Right hindlimb (tissue), 1 donor: ENCODE measurements at places on chromosomes 12 and 14.
A peak's percentile ranks its signal among the peaks of the same experiment; 100 is the strongest.

GRCh38 chr14:22979748-22980392, 2.5 kb downstream of the AJUBA start:
- DNase-seq: no peak

DNA sequence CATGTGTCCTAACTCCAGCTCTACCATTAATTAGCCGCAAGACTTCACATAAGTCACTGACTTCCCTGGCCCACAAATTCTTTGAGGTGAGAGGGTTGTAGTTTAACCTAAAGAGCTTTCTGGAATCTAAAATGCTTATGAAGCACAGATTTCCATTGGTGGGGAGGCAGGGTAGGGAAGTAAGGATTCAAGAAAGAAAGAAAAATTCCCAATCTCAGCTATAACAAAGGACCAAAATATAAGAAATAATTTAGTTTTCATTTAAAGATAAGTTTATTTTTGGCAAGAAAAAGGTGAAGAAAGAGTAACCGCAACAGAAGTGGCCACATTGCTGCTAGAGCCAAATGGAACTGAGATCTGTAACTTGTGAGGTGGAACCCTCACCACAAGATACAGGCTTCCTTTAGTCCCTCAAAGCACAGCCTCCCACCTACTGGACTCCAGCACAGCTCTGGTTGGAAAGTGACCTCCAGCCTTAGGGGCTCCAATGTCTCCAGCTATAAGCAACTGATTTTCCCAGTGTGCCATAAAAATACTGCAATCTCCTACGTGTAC, 23.6 kb downstream of the DAD1 start:
- DNase-seq: no peak

DNA sequence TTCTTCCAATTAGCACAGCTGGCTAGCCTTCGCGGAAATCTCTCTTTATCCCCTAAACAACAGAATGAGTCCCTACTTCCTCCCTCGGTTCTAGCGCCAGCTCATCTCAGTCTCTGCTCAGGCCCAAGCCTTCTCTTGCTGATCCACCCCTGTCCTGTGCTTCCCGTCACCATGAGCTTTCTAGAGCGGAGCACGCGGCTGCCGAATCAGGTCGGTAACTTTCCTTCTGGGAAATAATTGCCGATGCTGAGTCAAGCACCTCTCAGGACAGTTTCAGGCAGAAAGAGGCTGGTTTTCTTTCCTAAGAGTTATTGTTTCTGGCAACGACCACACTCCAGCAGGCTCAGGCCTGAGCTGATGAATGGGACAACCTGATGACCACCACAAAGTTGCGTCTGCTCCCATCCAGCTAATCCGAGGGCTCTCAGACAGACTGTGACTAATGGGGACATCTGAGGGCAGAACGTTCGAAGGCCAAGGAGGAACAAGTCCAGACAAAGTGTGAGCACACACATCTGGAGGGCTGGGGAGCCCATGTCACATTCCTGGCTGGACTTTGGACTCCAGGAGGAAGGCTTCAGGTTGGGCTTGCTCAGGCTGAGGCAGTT, 13.6 kb upstream of the GPR68 start:
- peak; percentile 41 for DNase-seq

GRCh38 chr14:62247266-62247665, 485.0 kb downstream of the SNAPC1 start:
- peak; percentile 30 for DNase-seq

GRCh38 chr12:28036940-28037339, 64.4 kb upstream of the PTHLH start:
- no peak for DNase-seq

DNA sequence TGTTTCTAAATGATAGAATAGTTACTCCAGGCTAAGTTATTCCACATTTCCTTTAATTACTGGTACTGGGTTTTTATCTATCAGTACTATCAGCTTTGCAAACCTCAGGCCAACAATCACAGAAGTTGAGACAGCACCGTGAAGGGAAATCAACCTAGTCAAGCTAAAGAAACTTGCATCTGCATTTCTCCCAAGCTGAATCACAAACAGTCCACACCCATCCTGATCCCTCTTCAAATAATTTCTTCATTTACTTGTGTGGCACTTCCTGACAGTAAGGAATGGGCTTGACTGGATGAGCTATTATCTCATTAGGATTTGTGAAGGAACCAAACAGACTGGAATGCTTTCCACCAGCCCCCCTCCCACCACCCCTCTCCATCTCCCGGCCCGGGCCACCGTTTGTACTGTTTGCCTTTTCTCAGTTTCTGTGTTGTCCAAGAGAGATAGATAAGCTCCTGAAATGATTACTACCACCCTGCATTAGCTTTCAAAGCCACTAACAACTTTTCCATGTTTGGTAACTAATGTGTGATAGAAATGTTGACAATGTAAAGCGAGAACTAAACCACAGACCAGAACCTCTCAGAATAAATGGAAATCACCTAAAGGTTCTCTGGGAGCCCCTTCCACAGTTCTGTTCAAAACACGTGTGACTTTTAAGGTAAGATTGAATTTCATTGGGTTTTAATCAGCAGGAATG, 236.3 kb downstream of the SLC25A21 start:
- no peak for DNase-seq

DNA sequence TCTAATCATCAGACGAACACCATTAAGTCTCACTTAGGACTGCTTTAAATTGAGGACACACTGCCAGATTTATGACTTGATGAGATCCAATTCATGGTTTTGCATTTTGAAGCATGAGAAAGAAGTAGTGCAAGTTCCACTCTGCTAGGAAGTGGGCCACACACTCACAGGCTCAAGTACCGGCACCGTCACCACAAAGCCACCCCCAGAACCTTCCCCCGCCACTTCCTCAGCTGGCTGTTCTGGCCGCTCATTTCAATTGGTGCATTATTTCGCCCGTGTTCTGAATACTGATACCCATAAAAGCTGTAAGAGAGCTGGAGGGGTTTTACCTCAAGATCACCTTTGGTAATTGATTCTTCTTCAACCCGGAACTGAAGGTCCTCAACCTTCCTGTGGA, 70.1 kb downstream of the CLIP1 start:
- DNase-seq: no peak

GRCh38 chr12:75269209-75269608, 59.6 kb upstream of the KCNC2 start:
- DNase-seq: no peak

DNA sequence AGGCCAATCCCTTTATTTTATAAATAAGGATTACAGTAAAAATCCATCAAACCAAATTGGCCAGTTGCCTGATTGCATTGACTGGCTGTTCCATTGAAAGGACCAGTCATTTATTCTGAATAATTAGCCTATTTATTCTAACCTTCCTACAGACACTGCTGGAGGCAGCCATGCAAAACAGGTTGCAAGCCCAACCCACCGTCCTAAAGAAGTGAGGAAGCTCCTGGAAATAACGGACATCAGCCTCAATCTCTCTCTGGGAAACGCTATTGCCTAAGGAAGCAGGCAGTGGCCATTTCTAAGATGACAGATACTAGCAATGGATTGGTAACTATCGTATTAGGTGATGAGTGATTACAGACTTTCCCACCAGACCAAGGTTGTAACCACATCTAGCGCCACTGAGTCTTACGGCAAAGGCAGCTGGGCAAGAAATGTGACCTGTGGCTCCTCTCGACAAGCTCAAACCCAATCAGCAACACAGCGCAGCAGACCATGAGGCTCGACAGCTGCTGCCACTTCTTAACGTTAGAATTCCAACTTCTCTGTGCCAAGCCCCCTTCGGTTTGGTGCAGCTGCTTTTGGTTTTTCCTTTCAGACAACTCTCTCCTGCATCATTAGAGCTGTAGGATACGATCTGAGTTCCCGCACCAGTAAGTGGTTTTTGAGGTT, 134.2 kb downstream of the KCNK10 start:
- peak; percentile 54 for DNase-seq

DNA sequence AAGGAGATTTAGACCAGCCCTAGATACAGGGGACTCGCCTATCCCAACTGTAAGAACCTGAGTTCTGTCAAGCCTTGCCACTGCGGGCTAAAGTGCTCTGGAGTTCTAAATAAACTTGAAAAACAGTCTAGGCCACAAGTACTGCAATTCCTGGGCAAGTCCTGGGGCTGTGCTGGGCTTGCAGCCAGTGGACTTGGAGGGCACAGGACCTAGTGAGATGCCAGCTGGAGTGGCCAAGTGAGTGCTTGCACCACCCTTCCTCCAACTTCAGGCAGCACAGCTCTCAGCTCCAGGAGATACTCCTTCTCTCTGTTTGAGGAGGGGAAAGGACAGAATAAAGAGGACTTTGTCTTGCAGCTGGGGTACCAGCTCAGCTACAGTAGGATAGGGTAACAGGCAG, 307.6 kb upstream of the FBXO33 start:
- no peak for DNase-seq

GRCh38 chr14:46769292-46769691, 117.7 kb upstream of the RPL10L start:
- no peak for DNase-seq

DNA sequence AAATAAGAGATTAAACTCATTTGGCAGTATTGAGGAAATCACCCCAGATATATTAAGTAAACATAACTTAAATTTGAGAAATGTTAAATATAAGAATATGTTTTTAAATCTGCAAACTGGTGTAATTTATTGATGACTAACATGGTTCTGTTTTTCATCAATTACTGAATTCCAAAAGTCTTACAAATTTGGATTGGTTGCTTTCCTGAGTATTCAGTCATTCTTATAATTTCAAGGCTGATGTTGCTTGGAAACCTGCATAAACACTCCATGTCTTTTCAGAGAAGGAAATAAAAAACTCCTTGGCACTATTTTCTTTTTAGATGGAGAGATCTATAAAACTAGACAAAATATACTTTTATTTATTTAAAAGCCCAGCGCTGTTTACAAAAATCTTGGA, 71.7 kb downstream of the NOVA1 start:
- DNase-seq: no peak

DNA sequence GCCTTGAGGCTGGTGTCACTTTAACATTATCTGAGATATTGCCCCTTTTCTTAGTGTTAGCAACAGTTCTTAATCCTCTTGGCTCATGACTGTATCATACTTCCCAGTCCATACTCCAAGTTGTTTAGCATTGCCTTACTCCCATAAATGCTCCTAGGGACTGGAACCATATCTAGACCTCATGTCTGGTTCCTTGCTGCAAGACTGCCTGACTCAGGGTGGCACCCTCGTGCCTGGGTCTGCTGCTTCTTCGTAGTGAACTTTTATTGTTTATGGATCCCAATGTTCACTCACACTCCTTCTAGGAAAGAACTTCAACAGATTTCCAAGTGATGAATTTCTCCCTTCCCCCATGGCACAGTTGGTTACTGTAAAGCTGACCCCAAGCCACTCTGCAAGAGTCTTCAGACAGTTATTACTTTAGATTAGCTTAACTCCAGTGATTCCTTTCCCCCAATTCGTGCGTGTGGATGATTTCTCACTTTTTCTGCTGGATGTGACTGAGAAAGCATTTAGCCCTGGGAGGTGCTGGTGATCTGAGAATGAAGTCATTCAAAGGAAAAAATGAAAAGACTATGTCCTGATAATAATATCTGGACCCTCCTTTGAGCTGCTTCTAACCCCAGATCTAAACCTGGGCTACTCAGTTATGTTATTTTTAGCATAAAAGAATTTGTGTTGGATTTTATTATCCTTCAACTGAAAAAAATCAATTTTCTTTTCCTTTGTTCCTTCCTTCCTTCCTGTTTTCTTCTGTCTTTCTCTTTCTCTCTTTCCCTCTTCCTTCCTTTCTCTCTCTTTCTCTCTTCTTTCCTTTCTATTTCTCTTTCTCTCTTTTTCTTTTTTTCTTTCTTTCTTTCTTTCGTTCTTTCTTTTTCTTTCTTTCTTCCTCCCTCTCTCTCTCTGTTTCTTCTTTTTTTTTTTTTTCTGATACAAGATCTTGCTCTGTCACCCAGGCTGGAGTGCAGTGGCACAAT, 47.5 kb upstream of the PPP1R12A start:
- DNase-seq: no peak

- DNase-seq: no peak
Observed at GRCh38 chr12:70754330-70754741, 117.1 kb upstream of the PTPRB start.

- DNase-seq: peak; percentile 31
Observed at GRCh38 chr14:38208618-38209562, 1.2 kb downstream of the SSTR1 start.

DNA sequence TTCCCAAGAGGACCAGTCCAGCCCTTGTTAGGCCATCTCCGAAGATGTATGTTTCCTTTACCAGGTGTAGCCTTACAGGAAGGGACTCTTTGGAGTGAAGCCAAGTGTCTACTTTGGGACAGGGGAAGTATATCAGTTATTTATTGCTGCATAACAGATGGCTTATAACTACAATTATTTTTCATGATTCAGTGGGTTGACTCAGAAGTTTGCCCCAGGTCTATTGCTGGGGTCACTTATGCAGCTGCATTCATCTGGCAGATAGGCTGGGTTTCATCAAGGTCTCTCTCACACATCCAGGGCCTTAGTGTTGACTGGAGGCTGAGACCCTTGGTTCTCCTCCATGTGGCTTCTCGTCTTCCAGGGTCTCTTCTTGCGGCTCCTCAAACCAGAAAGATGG, 170.1 kb downstream of the NRXN3 start:
- no peak for DNase-seq

DNA sequence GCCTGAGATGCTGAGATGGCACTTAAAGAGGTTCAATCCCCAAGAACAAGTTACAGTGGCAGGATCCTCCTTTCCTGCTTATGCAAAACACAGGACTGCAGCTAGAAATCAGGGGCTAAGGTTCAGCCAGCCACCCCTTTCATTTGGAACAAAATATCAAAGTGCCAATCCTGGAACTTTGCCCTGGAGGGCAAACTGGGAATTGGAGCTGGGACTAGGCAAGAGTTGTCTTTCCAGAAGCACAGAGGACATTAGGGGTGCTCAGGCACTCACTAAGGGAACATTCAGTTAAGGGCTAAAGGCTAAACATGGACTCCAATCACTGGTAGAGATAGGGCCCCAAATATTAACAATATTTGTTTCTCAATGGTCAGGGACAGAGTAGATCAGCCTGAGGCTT, 237.2 kb downstream of the EMP1 start:
- DNase-seq: no peak

GRCh38 chr14:76131071-76131965, 20.4 kb upstream of the GPATCH2L start:
- DNase-seq: no peak

- DNase-seq: no peak
Observed at GRCh38 chr14:100644784-100645183, 57.6 kb upstream of the BEGAIN start.

- DNase-seq: no peak
Observed at GRCh38 chr14:24542346-24542936, 33.6 kb downstream of the CTSG start.

GRCh38 chr12:16348435-16349130, 1.1 kb downstream of the MGST1 start:
- DNase-seq: no peak

DNA sequence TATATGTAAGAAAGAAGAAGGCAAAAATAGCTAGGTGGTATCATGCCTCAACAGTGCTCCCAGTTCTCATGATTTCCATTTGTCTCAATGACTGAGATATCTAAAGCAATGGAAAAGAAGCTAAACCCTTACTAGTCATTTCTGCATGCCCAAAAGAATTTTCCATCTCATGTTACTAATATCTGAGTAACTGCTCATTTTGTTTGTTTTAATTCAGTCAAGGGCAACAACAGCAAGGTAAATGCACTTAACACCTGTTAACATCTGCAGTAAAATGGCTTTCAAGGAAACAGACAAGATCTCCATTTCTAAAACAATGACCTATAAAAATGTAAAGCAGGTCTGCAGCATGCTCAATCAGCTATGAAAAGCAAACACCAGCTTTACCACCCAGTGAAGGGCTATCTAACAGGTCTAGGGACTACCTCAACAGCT, 19.4 kb upstream of the SELPLG start:
- no peak for DNase-seq

- no peak for DNase-seq
Observed at GRCh38 chr12:33529810-33530209, 90.2 kb upstream of the SYT10 start.

GRCh38 chr14:58258156-58258555, 13.5 kb downstream of the PSMA3 start:
- no peak for DNase-seq
